Bone marrow (tissue), 2 donors: ENCODE measurements at places on chromosomes 3 and 15.

DNA sequence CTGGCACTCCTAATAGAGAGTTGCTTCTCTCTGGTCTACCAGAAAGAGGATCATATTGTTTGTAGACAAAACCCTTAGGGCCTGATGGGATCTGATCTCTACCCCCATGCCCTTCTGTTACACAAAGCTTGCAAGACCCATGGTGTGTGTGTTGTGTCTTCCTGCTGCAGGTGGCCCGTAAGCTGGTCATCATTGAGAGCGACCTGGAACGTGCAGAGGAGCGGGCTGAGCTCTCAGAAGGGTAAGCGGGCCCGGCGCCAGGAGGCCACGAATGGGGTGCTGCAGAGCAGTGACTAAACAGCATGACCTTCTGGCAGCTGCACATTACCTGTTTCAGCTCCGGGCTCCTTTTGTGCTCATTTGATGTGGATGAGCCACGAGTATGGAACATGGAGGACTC is 18.2 kb downstream of the TPM1 start:
- no peak for DNase-seq

GRCh38 chr3:54905261-54905888 is 22.5 kb downstream of the LRTM1 start:
- DNase-seq: no peak

DNA sequence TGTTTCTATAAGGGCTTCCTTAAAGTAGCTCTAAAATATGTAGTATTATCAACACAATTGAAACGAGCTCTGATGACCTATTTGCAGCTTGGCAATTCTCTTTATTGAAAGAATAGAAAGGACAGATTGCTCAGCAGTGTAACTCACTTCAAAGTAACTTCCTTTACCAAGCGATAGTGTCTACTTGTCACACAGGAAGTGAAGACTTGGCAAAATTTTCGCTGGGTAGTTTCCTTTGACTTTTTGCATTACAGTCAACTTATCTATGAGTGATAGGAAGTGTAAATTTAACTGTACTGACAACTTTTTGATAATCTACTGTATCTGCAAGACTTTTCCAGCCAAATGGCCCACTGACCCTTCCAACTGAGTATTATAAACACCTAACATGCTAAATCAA is 22.8 kb downstream of the SLC9A9 start:
- no peak for DNase-seq

DNA sequence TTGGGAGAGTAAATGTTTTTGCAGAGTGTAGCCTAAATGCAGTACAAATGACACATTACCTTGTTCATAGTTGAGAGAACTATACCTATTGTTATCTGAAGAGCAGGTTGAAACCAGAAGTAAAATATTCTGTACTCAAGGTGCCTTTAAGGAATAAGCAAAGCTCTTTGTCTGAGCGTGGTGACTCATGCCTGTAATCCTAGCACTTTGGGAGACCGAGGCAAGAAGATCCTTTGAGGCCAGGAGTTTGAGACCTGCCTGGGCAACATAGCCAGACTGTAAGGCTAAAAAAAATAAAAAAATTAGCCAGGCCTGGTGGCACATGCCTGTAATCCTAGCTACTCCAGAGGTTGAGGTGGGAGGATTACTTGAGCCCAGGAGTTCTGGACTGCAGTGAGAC is 2.2 kb upstream of the RNF13 start:
- DNase-seq: no peak

DNA sequence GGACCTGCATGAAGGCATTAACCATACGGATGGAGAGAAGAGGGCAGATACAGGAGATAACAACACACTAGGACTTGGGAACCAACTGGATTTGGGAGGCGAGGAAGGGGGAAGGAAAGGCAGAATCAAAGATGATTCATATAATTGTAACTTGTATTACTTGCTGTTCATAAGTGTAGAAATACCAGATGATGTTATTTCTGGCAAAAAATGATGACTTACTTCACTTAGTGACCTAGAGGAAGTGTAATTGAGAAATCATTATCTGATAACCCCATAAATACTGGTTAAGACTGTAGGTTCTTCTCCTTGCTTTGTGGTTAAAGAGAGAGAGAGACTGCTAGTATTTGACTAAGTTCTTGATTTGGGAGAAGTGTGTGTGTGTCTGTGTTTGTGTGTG is 50.5 kb upstream of the GK5 start:
- DNase-seq: no peak

DNA sequence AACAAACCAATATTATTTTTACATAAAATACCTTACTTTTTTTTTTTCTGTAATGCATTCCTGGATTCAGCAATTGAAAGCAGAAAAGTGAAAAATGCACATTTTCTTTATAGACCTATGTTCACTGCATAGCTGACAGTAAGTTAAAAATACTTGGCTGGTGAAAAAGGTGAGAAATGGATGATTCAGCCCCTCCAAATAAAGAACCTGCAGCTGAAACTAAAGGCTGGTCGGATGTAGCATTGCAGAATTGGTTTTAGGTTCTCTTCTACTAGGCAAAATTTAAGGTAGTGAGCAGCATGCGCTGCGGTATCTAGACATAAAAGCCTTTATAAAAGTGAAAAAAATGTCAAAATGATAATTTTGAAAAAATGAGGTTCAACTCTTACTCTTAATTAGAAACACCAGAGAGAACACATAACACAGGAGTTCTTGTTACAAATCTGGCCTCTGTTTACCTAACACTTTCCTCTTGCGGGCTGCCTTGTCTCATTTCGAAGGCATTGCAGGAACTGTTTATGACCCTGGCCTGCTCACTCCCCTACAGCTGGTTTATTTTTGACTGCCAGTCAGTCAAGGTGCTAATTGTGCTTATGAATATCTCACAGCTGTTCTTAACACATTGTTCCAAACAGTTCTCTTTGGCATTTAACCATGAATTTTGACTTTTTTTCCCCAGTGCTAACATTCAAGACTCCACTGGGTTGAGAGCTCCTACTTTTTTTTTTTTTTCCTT is 455.4 kb upstream of the TBL1XR1 start:
- no peak for DNase-seq

DNA sequence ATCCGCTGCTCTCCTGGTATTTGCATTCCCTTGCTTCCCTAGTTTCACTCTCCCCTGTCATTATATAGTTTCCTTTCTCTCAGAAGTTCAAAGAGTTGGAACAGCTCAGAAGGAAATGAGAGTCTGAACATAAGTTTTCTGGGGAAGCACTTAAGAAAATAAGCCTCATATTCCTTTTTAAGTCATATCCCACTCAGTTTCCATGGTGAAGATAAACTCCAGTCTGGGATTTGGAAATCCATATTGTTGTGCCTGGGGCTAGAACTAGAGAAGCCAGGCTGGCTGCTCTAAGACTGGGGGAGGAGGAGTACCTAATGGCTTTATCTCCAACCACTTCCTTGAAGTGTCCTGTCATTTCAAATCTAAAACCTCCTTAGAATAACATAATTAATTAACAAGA is 134.2 kb upstream of the ALCAM start:
- DNase-seq: no peak
